ENCODE measurements at places on chromosomes 7 and 10. TPM values are rescaled to one million over a fixed set of nuclear protein-coding genes. Genes with fewer than 3 reads are reported as not detected.

Gene RPEL1
- total RNA-seq, result not detected

DNA sequence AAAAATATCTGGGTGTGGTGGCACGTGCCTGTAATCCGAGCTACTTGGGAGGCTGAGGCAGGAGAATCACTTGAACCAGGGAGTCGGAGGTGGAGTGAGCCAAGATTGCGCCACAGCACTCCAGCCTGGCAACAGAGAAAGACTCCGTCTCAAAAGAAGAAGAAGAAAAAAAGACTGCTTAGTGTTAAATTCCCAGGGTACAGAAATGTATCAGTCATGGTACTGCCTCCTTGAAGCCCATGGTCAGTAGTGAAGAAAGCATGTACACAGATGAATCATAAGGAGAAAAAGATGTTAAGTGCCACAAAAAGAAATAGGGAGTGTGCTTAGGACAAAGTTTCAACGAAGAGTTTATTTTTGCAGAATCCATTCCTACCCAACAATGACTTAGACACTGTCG is 62.5 kb upstream of the KMT2E start:
- no peak for DNase-seq

GRCh38 chr10:3179174-3179573 is 6.6 kb upstream of the PITRM1 start:
- no peak for DNase-seq

GRCh38 chr7:114530057-114530611 is 115.5 kb downstream of the FOXP2 start:
- no peak for DNase-seq

GRCh38 chr10:129400426-129400825 is 66.6 kb upstream of the MGMT start:
- DNase-seq, result no peak

DNA sequence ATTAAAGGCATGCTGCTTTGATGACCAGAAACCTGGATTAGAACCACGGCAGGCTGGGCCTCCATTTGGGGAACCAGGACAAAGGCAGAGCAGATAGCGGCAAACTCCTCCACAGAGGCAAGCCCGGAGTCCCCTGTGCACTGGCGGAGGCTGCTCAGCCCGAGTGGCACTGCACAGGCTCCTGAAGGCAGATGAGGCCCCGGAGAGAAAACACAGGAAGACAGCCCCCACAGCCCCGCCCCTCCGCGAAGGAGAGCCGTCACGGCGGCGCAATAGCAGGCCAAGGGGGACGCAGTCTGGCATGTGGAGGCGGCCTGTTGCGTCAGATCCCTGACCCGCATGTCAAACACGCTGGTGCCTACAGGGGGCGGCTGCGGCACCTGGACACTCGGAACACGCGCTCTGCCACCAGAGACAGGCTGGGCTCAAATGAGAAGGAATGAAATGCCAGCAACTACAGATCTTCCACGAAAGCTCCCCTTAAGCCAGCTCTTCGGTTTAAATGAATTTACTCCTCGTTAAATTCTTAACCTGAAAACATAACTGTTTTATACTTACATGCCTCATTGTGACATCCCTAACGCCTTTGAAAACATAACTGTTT is 128.5 kb downstream of the MAD1L1 start:
- DNase-seq, result peak; percentile 91

Gene PNLIP
- total RNA-seq, result 3.0 TPM

DNA sequence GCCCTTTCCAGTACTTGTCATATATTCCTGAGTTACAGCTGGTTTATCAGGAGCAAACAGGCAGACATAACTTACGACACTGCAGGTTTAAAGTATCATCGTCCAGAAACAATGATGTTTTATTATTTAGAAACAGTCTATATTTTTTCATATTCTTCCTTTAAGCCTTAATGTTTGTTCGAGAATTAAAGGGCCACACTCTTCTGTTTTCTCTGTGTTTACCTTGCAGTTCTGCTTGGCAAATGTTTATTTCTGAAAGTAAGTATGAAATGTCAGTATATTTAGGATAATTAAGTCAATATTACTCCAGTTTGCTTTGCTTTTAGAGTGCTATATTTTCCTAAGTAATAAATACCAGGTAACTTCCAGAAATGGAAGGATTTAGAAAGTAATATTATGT is 115.1 kb downstream of the VTI1A start:
- DNase-seq, result no peak

Gene TUBAL3
- total RNA-seq, result not detected

DNA sequence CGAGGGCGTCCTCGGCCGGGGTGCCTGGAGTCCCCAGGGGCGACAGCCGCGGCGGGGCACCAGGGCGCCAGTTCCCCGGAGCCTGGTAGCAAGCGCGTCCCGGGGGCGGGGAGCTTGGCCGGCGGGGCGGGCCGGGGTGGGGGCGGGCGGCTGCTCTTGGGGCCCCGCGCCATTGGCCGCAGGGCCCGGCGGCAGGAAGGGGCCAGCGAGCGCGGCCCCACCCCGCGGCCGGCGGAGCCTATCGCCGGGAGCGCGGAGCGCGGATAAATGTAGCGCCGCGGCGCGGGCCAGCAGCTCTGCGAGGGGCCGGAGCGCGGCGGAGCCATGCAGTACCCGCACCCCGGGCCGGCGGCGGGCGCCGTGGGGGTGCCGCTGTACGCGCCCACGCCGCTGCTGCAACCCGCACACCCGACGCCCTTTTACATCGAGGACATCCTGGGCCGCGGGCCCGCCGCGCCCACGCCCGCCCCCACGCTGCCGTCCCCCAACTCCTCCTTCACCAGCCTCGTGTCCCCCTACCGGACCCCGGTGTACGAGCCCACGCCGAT is at the start of gene HHEX:
Gene HHEX (plus strand): TSS at position 293 of the 548 bp plus-strand sequence. CDS start 32 bp downstream, at position 325.
- DNase-seq, result peak; percentile 98

Gene OR6V1
- not detected for total RNA-seq

Gene OR6B1
- total RNA-seq, result not detected

DNA sequence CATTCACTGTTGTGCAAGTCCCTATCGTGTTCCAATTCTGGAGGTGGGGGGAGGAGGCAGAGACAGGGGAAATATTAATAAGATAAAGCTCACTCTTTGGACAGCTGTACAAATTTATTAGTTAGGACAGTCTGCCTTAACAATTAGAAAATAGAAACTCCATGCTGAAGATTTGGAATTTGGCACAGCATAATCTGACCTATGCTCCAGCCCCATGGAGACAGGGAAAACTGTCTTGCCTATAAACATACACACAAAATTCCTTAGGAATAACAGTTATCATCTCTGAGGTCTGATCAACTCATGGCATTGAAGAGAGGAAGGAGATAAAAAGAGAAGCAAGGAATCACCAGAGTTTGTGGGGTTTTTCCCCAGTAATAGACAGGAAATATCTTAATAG is 335.4 kb upstream of the MEOX2 start:
- no peak for DNase-seq

Gene ANKRD30A
- total RNA-seq, result not detected

GRCh38 chr10:51878695-51879094 is 179.3 kb upstream of the CSTF2T start:
- DNase-seq, result no peak

- no peak for DNase-seq
Measured at GRCh38 chr7:7772397-7772821, 54.0 kb upstream of the RPA3 start.

GRCh38 chr7:137885678-137886077 is 38.9 kb upstream of the DGKI start:
- DNase-seq, result no peak
